ENCODE measurements at places on chromosomes 4 and X. TPM values are rescaled to one million over a fixed set of nuclear protein-coding genes. Genes with fewer than 3 reads are reported as not detected.

- DNase-seq, result no peak
Measured at GRCh38 chrX:122119361-122119760, 1064.7 kb upstream of the GRIA3 start.

Gene KLF8
- total RNA-seq, result 0.90 TPM

Gene IGFBP7
- total RNA-seq, result 2,449 TPM

GRCh38 chrX:110056419-110056818 lies 53.5 kb downstream of the TMEM164 start:
- no peak for DNase-seq

Gene PTPN13
- 41.6 TPM for total RNA-seq

- DNase-seq, result no peak
Measured at GRCh38 chr4:182504463-182504862, 261.3 kb downstream of the TENM3 start.

Gene TLR6
- total RNA-seq, result 5.0 TPM

DNA sequence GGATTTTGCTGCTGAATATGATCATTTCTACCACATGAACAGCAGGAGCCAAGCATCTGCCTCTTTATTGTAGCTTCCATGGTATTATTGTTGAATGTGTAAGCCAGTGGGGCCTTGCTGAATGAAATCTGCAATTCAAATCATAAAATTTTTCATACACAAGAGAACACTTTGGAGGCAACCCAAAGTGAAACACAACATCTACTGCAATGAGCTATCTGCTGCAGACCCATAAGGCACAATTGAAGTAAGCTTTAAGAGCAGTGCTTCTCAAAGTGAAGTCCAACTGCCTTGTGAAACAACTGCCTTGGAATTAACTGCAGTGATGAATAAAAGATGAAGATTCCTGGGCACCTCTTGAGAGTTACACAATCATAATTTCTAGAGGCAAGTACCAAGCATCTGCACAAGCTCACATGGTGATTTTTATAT lies 626.3 kb upstream of the INTU start:
- DNase-seq, result no peak

Gene BTC
- total RNA-seq, result not detected

Gene PABPC5
- total RNA-seq, result 1.8 TPM

DNA sequence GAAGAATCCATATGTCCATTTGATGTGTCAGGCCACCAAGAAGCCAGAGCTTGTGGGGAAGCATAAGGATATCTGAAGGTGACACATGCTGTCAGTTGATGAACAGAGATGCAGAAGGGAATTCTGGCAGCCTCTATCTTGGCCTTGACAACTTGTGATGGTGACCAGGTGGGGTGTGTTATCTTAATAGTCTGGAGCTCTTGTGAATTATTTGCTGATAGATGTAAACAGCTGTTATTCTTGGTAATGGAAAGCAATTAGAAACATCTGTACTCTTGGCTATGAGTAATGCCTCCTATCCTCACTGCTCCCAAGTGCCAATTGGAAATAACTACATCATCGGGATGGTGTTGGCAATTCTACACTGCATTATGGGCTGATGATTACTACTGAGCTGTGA lies 51.9 kb downstream of the NAA11 start:
- no peak for DNase-seq

Gene HOPX
- total RNA-seq, result 0.36 TPM

DNA sequence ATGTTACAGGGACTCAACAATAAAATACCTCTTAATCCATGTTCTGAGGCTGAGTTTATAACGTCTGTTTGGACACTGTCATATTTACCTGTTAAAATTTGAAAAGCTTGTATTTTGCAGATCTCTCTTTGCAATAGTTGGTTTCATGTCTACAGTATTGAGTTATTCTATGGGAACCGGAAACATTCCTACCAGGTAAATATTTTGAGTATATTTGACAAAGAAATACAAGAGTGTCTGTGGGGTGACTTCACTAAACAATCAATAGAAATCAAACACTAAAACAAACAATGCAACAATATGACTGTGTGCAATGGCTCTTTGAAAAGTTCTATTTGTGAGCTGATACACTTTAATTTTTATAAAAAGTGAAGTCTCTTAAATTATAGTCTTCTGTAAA lies 47.7 kb upstream of the CXCL8 start:
- DNase-seq, result no peak

- DNase-seq, result peak; percentile 88
Measured at GRCh38 chr4:122652379-122652778, 31.5 kb upstream of the IL21 start.

- DNase-seq, result no peak
Measured at GRCh38 chr4:1334579-1334895, 12.5 kb upstream of the UVSSA start.

DNA sequence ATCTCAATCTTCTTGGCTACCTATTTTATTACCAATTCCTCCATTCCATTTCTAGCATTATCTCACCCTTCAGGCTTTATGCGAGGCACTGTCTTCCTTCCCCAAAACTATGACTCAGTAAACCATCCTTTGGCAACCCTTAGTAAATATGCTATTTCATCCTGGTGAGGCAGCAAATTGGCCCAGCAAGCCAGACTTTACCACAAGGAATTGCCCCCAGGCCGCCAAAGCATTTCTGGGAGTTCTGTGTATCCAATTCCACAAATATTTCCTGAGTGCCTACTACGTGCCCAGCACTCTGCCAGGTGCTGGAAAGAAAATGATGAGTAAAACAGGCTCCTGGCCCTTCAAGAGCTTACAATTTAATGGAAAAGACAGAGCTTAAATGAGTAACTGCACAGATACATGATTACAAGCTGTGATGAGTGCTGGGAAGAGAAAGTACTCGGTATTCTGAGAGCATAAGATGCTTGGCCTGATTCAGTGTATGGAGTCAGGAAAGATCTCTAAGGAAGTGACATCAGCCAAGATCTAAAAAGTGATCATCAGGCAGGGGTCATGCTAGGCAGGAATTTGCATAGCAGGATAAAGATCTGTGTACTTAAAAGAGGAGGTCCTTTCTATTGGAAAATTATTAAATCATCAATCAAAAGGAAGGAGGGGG lies 193.8 kb downstream of the ADAMTS3 start:
- peak; percentile 69 for DNase-seq

- DNase-seq, result peak; percentile 2
Measured at GRCh38 chrX:66760651-66761050, 121.8 kb upstream of the EDA2R start.

- no peak for DNase-seq
Measured at GRCh38 chr4:143359644-143360193, 23.0 kb downstream of the GAB1 start.

Gene CD40LG
- total RNA-seq, result not detected

GRCh38 chrX:16797841-16798240 lies 11.6 kb downstream of the TXLNG start:
- no peak for DNase-seq

DNA sequence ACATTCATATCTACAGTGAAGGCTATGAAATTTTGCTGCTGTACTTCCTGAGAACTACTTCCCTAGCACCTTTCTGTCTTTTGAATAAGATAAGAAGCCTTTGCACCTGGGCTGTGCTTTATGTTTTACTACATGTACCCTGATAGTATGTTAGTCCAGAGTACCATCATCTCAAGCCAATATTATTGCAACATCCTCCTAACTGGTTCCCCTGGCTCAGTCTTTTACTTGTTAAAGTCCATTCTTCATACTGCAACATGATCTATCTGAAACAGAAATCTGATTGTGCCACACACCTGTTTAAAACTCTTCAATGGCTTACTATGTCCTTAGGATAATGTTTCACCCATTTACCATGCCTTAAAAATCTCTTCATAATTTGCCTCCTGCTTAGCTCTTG lies 102.3 kb downstream of the AGTR2 start:
- DNase-seq, result peak; percentile 25

- no peak for DNase-seq
Measured at GRCh38 chr4:144574000-144574399, 72.0 kb upstream of the HHIP start.

DNA sequence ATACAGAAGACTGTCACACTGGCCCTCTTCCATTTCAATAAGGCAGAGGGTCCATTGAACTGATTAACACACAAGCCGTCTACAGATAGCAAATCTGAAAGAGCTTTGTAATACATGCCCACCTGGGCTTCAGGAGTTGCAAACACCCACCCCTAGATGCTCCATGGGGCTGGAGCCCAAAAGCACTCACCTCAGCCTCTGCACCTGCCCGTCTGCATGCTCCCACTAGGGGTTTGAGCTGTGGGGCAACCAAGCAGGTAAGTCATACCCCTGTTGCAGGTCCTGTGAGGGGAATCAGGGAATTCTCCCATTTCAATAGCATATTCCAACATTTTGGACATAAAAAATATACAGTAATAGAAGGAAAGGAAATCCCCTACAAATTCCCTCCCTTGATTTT lies 243.0 kb upstream of the KCNIP4 start:
- no peak for DNase-seq

- no peak for DNase-seq
Measured at GRCh38 chrX:146881521-146881920, 67.0 kb upstream of the CXorf51A start.

DNA sequence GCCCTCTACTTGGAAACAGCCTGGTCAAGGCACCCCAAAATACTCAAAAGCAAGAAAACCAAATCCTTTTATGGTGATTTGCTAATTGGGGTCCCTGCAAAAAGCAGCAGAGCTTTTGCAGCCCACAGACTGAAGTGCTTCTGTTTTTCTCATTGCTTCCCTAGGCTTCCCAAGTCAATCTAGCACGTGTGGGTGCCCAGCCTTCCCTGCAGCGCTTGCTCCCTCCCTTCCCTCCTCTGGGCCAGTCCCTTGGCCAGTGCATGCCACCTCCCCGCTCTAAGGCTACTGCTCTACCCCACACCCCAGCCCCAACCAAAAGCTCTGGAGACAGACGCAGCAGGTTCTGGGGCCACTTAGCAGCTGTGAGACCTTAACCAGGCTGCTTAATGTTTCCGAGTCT lies 53.6 kb downstream of the ANAPC4 start:
- DNase-seq, result no peak

DNA sequence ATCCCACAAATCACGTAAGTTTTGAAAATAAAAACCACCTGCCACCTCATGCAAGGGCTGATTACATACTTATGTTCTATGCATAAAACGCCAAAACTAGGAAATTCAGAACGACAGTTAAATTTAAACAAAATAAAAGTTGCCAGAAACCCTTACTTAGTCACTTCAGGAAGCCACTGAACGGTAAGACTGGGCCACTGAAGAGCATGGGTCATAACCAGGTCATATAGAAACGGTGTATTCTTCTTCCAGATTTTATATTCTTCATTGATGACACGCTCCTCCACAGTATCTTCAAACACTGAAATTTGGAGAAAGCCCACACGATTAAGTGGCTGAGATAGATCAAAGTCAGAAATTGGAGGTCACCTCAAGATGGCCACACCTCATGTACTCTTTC lies 1.2 kb downstream of the RBBP7 start:
- DNase-seq, result no peak

GRCh38 chr4:32172761-32173160 lies 1452.6 kb downstream of the PCDH7 start:
- DNase-seq, result peak; percentile 37

DNA sequence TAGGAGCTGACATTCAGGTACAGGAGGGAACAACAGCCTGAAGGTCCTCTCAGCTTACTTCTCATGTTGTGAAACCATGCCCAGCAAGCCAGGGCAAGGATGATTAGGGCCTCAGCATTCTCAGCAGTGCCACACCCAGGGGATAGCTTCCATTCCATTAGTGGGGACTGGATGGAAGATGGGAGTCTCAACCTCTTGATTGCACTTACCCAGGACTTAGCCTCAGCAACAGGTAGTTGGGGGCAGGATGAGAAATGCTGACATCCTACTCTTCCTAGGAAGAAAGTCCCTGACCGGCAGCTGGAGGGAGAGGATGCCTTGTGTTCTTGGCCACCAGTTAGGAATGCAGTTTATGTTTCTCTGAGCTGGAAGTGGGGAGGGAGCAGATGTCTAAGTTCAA lies 8.8 kb upstream of the BEX3 start:
- no peak for DNase-seq

Gene TDO2
- 1.8 TPM for total RNA-seq

- no peak for DNase-seq
Measured at GRCh38 chr4:169189372-169189771, 81.4 kb downstream of the SH3RF1 start.

DNA sequence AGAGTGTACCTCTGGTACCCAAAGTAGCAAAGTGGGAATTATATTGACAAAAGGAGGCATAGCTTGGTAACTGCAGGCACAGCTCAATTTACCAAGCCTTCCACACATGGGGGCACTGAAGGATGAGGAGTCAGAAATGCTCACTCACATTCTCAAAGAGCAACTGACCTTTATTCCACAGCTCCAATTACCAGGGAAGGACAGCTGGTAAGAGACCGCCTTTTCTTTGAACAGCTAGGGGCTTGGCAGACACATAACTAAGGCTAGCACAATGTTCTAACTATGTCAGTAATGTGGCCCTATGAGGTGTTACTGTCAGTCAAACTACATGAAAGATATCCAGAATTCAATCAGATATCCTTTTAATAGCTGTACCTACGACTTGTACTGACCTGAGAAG lies 20.5 kb upstream of the STS start:
- DNase-seq, result no peak

Gene STARD8
- total RNA-seq, result 1.1 TPM

Gene TLL1
- total RNA-seq, result 1.5 TPM

DNA sequence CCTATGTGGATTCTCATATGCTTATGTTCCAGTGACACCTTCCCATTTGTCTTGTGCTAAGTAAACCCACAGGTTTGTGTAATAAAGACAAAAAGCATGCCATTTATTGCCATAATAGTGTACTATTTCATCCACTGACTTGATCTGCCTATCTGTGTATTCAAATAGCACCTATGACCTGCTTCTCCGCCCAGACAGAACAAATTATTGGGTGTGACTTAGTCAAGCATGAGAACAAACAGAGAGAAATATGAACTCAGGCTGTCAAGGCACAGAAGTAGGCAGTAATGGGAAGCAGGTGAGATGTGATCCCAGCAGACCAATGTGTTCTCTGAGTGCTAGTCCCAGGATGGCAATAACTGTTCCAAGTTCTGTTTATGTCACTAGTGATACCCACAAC lies 25.4 kb downstream of the ELOVL6 start:
- no peak for DNase-seq

- DNase-seq, result peak; percentile 75
Measured at GRCh38 chrX:108468486-108468885, 28.8 kb downstream of the COL4A5 start.

GRCh38 chrX:142084611-142085010 lies 120.5 kb downstream of the MAGEC2 start:
- no peak for DNase-seq

- DNase-seq, result peak; percentile 14
Measured at GRCh38 chrX:110442635-110443034, 84.0 kb downstream of the RTL9 start.

Data from fibroblast of the aortic adventitia (primary cell).